Epithelial cell of esophagus (primary cell): ENCODE measurements at places on chromosomes 4 and X.

DNA sequence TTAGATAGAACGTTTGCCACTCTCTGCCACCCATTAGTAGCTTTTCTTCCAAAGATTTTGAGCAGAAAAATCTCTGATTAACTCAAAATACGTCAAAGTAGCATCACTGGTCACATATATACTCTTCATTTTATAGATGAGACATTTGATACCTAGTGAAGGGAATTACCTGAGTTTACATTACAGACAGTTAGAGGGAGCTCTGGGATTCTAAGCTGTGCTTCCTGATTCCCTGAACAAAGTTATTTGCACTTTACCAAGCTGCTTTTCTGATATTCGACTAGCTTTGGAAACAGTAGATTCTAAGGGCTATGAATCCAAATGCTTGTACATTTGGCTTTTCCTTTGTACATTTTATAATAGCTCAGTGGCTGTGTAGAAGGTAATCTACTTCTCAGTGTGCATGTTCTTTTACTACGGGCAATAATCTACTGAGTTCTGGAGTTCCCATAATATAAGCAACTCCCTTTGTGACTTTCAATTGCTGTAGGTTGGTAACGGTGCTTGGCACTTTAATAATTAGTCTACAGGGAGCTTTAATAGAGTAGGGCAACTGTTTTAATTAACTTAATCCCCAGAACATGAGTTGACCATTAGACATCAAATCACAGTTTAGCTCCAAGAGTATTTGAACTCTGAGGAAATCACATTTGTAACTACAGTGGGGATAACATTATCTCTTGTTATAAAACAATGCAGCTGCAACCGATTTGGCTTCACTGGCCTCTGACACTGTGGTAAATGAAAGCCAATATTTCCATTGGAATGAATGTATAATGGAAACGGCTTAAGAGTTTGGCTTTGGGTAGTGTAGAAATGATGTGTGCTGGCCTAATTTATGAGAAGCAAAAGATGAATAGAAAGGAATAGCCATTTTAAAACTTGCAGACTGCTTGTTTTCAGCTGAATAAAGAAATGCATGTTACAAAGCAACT lies 1602.4 kb downstream of the STIM2 start:
- no peak for DNase-seq

DNA sequence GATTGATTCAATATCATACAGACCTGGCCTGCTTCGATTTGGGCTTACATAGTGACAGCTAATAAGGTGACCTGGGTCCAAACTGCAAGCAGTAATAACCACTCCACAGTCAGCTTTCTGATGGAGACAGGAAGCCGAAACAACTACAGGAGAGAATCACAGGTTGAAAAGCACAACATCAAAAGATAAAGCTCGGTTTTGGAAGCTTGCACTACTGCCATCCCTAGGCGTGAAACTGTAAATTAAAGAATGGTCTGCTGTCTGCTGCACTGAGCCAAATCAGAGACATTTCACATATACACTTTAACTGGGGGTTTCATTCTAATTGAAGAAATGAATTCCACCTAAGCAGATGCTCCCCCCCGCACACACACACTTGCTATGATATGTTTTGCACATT lies 116.3 kb downstream of the DHX15 start:
- no peak for DNase-seq

GRCh38 chr4:107546638-107547037 lies 173.4 kb downstream of the PAPSS1 start:
- DNase-seq, result peak; percentile 98

GRCh38 chr4:78666830-78667258 lies 109.3 kb upstream of the BMP2K start:
- DNase-seq, result peak; percentile 46

DNA sequence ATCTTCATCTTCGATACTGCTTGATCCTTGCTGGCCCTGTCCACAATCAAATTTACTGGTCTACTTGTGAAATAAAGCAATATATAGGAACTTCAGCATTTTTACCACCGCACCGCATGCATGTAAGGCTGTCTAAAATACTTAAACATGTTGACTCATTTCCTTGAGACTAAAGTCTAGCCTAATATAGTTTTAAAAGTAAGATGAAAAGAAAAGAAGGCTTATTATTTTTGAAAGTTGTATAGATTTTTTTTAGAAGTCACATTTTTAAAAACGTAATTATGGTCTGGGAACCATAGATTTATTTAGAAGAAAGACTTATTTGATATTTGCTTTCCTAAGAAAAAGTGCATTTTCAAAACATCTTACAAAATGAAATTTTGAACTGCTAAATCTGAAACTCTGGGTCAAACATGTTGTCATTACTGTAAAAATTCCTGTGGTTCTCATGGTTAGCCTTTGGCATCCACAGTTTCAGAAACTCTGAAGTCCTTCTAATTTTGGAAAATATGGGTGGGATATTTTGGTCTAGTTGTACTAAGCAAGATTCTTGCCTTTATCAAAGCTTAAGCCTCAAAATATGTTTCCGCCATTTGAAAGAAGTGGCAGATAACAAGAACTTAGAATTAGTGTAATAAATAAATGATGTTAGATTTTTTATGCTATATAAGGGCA lies 423.5 kb upstream of the CTSO start:
- no peak for DNase-seq

DNA sequence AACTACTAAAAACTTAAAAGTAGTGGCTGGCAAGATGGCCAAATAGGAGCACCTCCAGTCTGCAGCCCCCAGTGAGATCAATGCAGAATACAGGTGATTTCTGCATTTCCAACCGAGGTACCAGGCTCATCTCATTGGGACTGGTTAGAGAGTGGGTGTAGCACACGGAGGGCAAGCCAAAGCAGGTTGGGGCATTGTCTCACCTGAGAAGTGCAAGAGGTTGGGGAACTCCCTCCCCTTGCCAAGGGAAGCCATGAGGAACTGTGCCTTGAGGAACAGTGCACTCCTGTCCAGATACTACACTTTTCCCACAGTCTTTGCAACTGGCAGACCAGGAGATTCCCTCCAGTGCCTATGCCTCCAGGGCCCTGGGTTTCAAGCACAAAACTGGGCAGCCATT lies 311.1 kb downstream of the PAPSS1 start:
- peak; percentile 75 for DNase-seq

DNA sequence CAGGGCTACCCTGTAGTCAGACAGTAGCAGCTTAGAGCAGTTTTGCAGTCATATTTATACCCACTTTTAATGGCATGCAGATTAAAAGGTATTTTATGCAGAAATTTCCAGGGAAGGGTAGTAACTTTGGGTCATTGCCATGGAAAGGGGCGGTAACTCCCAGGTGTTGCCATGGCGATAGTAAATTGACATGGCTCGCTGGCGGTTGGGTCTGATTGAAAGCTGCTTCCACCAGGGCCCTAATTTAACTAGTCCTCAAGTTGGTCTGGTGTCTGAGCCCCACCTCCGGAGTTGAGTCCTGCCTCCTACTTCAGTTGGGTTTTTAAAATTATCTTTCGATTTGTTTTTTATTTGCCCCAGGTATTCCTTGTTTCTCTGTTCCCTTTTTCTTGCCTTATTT lies 70.1 kb downstream of the NAA11 start:
- DNase-seq, result no peak

DNA sequence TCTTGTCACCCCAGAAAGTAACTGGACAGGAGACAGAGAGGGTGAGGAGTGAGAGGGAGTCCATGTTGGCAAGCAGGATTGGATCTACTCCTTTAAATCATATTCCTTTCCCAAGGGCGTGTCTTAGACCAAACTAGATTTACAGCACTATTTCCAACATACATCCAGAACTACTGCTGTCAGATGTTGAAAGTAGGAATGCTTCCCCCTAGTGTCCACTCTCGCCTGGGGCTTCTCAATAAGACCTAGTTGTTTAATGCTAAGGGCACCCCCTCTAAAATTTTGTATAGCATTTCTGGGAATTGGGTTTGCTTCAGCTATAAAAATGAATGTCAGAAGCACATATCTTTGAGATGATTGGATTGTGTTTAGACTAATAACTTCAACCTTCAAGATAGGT lies 13.3 kb downstream of the OFD1 start:
- DNase-seq, result peak; percentile 67
